ENCODE measurements at places on chromosomes 16 and 17. TPM values are rescaled to one million over a fixed set of nuclear protein-coding genes. Genes with fewer than 3 reads are reported as not detected.

SDR42E2 gene
- 1.5 TPM for total RNA-seq

ATP6V0A1 gene
- 15.4 TPM for total RNA-seq

DNA sequence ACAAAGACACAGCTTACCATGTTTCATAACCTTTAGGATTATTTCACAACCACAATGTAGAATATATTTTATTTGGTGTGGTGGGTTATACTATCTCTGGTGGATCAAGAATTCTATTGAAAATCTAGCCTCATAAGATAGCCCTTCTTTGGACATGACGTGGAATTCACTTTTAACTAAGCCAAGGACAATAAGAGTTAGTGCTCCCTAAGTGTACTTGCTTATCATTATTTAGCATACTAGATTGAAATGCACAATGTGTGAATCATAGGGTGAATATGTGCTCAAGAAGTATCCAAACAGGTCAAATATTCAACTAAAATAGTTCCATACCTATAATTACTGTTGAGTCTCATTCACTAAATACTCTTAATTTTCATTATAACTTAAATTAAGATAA is 1179.5 kb upstream of the GOT2 start:
- no peak overlapping the region for H3K4me3 ChIP-seq
- no peak for DNase-seq
- no peaks in the 10 kb centered on the region for H3K27me3 ChIP-seq
- no peaks in the 10 kb centered on the region for H3K4me1 ChIP-seq

GRCh38 chr16:52584354-52585320 is 37.7 kb upstream of the TOX3 start:
- no peak overlapping the region for H3K27ac ChIP-seq
- DNase-seq = no peak
- H3K4me3 ChIP-seq = no peak overlapping the region
- no peaks in the 10 kb centered on the region for H3K27me3 ChIP-seq
- H3K36me3 ChIP-seq = no peaks in the 10 kb centered on the region
- H3K4me1 ChIP-seq = no peaks in the 10 kb centered on the region

DNA sequence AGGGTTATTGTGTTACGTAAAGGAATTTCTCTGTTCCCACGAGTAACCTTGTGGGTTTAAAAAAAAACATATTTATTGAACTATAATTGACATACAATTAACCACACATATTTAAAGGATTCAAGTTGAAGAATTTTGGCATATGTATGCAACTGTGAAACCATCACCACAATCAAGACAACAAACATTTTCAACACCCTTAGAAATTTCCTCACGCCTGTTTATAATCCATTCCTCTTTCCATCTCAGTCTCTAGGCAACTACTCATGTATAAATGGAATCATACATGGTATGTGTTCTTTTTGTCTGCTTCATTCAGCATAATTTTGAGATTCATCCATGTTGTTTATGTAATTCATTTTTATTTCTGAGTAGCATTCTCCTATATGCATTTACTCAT is 104.0 kb downstream of the MRTFB start:
- no peaks in the 10 kb centered on the region for H3K27me3 ChIP-seq
- no peak for DNase-seq

DNA sequence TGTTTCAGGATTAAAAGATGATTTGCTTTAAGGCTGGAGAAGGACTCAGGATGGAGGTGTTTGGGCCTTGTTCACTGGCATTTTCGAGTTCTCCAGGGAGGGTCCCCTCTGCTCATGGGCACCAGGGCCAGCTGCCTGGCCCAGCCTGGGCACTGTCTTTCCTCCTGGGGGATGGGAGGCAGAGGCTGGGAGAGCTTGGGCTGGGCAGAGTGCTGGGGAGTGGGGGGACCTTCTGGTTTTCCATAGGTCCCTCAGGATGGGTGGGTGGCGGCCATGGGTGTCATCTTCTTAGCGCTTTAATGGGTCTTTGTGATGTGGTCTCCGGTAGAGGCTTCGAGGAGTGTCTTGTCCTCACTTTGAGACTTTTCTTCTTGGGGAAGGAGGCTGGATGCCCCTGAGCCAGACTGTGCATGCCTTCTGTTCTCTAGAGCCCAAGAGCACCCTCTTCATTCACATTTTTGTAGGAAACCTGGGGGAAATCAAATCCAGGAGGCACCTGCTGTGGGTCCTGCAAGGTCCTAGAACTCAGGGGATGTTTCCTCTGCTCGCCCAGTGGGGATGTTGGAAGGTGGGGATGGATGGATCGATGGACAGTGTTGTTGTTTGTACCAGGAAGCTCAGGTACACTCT is 5.7 kb downstream of the NKD1 start:
- H3K4me3 ChIP-seq = no peak overlapping the region
- no peak overlapping the region for H3K27ac ChIP-seq
- no peak for DNase-seq
- peaks cover 6% of the 10 kb centered on the region for H3K36me3 ChIP-seq

DNA sequence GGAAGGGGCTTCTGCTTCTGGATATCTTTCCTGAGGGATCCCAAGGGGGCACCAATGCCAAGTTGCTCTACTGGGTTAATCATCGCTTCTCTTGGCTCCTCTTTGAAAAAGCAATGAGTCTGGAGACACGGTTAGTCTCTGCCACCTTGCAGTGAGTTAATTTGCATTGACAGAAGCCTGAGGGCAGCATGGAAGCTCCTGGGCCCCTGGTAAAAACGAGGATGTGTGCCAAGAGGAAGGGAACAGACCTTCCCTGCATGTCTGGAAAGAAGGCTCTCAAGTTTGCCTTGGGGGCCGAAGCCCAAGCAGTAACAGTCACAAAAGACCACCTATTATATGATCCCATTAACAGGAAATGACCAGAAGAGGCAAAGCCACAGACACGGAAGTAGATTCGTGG is 86.7 kb downstream of the IRX5 start:
- H3K4me3 ChIP-seq = no peak overlapping the region
- H3K27me3 ChIP-seq = peaks cover 12% of the 10 kb centered on the region
- peaks cover 2% of the 10 kb centered on the region for H3K4me1 ChIP-seq
- no peak for DNase-seq
- H3K27ac ChIP-seq = no peak overlapping the region

DNA sequence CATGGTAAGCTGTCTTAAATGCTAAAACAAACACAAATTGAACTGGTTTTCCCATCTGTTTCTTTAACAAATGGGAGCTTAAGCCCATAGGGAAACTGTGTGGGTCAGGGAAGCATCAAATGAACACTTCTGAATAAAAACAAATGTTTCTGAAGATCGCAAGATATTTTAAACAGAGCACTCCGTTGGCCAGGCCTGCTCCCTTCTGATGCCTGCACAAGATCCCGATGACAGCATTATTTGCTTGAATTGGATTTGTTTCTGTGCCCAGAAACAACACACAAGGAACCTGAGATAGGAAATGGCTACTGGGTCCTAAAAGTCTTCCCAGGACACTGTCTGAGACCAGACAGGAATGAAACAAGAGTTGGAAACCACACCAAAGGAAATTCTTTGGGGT is 425.8 kb upstream of the ZFHX3 start:
- no peak overlapping the region for H3K4me3 ChIP-seq
- DNase-seq = no peak
- H3K27ac ChIP-seq = no peak overlapping the region
- no peaks in the 10 kb centered on the region for H3K36me3 ChIP-seq
- H3K27me3 ChIP-seq = no peaks in the 10 kb centered on the region
- H3K4me1 ChIP-seq = no peaks in the 10 kb centered on the region
